ENCODE measurements at places on chromosomes 7 and 10.

GRCh38 chr7:129924602-129925001, 28.2 kb downstream of the UBE2H start:
- no peak for DNase-seq

DNA sequence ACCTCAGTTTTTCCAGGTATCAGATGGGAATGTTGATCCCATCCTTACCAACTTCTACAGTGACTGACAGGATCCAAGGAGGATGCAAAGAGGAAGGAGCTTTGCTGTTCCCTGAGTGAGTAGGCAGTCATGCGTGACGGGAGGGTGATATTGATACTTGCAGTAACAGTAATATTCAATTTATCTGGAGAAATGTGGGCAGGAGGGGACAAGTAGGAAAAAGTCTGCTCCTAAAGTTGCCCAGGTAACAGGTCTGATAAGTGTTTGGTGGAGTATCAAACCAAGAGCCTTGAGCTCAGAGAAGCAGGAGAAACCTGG, 3.3 kb upstream of the ZCCHC24 start:
- no peak for DNase-seq

GRCh38 chr7:14590206-14590605, 312.3 kb downstream of the DGKB start:
- DNase-seq, result no peak

GRCh38 chr10:49760789-49761188, 1.3 kb downstream of the OGDHL start:
- DNase-seq, result no peak

DNA sequence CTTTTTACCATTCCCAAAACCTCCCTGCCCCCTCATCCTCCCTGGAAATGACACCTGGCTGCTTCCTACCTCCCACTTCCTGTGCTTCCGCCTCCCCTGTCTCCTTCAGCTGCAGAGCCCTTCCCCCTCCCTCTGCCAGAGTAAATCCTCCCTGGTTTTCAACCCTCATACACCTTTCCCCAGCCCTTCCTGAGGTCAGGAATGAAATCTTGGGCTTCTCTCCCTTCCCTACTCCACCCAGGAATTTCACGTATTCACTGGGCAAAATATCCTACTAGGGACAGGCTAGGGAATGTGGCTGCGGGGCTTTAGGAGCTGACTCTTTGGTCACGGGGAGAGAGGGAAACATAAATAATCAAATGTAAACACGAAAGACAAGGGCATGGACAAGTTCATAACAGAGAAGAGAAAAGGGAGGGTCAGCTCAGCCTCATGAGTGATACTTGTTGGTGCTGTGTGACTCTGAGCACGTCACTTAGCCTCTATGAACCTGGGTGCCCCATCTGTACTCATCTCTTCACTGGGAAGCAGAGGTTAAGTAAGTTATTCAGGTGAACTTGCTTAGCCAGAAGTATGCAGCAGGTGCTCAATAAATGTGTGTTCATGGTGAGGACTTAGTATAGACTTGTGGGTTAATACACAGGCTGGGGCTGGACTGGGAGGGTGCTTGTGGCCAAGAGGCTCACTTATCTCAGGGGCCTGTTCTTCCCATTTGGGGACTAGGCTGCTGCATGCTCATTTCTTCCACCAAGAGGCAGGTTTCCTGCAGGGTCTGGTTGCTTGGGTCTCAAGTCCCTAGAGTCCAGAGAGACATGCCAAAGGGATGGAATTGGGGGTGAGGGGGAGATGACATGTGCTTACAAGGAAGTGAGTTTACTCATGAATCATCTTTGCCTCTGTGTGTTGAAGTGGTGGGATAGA, 10.0 kb upstream of the DUSP5 start:
- DNase-seq, result no peak

- no peak for DNase-seq
Observed at GRCh38 chr10:68330852-68331454, 911 bp upstream of the HNRNPH3 start.

DNA sequence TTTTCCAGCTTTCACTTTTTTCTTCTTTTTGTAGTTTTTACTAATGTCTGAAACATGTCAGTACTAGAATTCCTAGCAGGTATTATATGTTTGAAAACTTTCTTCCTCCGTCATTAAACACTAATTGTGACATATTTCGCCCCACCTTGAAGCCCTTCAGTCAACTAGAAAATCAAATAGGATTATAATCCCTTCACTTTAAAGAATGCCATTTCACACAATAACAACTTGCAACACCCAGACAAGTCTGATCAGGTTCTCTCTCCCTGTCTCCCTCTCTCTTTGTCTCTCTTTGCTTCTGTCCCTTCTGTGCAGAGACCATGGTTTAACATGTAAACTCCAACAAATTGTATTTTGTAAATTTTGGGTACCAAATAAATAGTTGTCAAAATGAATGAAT, 373.5 kb downstream of the SEMA3D start:
- DNase-seq, result no peak

GRCh38 chr10:21637795-21638194, 103.8 kb downstream of the MLLT10 start:
- no peak for DNase-seq

DNA sequence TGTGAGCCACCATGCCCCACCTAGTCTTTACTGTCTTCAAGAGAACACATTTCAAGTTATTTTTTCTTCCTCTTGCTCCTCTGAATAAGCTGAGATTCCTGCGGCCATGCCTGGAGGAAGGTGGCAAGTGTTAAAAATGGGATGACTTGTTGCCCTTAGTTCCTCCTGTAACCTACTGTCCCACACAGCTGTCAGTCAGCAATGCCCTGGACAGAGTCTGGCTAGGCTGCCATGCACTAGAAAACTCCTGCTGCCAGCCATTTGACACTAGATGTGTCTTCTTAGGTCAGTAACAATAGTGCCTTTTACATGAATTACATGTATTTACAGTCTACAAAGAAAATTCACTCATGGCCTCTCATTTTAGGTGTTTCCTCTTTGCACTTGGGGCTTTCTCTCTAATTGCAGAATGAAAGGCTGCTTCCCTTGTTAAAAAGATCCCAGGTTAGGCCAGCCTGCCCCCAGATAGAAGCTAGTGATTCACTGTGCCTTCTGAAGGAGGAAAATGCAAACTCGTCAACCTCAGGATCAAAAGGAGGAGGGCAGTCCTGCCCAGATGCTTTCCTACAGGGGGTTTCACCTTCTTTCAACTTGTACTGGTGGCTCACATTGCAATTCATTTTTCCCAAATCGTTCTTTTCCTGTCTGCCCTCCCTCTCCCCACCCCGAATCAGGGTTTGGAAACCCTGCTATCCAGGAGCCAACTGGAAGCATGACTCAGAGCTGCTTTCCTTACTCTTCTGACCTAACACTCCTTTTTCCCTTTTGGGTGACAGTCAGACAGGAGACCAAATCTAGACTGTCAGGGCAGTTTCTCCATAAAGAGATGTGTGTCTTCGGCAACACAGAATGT, 136.6 kb downstream of the SPAG6 start:
- DNase-seq, result no peak

GRCh38 chr7:155355176-155355575, 57.5 kb downstream of the INSIG1 start:
- no peak for DNase-seq

GRCh38 chr7:75537731-75538130, 45.6 kb downstream of the SPDYE5 start:
- no peak for DNase-seq

DNA sequence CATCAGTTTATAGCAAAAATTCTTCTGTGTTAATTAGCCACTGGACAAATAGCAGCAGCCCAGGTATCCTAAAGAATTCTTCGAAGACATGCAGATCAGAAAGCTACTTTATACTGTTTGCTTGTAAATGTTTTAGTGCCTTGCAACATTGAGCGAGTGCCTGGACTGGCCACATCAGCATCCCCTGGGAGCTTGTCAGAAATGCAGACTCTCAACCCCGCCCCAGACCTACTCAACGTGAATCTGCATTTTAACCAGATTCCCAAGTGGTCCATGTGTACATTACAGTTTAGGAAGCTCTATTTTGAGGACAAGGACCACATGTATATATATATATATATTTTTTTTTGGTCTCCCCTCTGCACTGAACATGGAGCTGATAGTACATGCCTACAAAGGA, 18.5 kb upstream of the PLEKHS1 start:
- no peak for DNase-seq

- DNase-seq, result no peak
Observed at GRCh38 chr7:143256932-143257331, 6.3 kb upstream of the GSTK1 start.

- DNase-seq, result no peak
Observed at GRCh38 chr10:79372871-79373270, 25.6 kb downstream of the PPIF start.

DNA sequence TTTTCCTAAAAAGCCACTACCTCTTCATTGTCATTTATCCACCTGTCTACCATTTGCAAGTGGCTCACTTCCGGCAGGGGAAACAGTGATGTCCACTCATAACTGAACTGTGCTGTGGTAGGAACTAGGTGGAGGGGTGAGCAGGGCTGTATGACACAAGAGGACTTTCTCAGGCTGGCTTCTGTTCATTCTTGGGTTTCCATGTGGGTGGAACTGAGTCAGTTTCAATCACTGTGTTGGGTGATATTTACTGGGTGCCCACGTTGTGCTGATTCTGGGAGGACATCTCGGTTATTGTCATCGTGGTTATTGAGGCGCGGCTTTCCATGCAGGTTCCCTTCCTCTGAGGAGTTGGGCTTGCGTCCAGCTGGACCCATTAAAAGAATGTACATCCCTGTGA, 38.8 kb downstream of the RAMP3 start:
- no peak for DNase-seq

- DNase-seq, result no peak
Observed at GRCh38 chr10:93876381-93876780, 17.4 kb upstream of the SLC35G1 start.

- no peak for DNase-seq
Observed at GRCh38 chr10:75508814-75509306, 77.4 kb downstream of the LRMDA start.

DNA sequence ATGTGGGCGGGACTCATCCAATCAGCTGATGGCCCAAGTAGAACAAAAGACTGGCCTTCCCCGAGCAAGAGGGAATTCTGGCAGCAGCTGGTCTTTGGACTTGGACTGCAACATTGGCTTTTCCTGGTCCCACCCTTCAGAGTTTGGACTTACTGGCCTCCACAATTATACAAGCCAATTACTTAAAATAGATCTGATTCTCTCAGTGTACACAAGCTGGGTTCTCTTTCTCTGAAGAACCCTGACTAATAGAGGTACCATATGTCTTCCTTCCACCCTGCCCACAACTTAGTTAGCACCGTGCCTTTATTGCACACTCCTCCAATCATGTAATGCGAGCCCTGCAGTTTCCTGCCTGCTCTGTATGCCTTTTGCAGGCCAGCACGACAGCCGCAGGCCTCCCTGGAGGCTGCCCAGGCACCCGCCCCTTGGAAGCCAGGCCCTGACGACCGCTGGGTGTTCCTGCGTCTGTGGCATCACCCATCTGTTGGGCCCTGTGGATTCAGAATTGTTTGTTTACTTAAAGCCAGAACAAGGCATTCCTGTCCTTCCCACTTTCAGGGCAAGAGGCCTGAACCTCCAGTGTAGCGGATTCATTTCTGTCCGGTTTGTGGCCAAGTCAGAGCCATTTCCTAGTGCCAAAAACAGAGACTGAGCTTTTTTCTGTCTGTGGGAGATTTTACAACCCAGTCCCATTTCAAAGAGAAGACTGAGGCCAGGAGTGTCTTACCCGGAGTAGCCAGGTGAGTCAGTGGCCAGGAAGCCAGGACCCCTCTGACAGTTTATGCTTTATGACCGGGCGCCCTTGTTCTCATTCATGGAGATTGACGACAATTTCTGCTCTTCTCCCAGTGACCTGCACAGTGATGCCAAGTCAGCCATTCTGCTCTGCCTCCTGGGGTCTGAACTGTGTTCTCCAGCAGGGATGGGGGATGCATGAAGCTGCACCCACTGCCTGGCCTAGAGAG, 968 bp upstream of the INMT start:
- no peak for DNase-seq

DNA sequence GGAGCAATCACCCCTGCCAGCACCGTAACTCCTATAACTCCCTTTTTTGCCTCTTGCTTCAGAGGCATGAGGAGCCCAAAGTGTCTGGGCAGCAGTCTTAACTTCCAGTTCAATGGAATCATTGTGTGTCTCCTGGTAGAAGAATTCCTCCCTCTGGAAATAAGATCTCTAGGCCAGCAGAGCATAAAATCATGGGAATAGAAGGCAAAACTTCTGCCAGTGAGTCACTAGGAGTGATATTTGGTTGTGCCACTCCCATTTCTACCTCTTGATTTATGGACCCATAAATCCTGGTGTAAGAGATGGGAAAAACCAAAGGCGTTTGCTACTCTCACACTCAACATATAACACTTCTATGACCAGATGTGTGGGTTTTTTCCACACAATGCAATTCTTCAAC, 104.9 kb upstream of the FAM180A start:
- no peak for DNase-seq

DNA sequence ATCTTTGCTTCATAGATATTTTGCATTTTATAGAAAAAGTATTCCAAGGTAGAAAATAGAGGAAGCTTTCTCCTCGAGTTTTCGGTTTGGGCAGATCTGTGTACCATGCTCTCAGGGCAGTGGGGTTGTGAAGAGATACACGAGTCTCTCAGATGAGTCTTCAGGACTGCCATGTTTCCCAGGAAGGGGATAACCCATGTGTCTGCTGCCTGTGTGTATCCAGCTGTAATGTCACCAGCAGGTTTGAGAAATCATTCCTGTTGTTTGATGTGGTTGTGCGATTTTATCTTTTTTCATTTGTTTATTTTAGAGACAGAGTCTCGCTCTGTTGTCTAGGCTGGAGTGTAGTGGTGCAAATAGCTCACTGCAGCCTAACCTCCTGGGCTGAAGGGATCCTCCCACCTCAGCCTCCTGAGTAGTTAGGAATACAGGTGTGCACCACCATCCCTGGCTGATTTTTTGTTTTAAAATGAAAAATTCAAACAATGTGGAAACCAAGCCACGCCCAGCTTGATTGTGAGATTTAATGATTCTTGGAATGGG, 48.9 kb downstream of the SNX10 start:
- DNase-seq, result no peak

DNA sequence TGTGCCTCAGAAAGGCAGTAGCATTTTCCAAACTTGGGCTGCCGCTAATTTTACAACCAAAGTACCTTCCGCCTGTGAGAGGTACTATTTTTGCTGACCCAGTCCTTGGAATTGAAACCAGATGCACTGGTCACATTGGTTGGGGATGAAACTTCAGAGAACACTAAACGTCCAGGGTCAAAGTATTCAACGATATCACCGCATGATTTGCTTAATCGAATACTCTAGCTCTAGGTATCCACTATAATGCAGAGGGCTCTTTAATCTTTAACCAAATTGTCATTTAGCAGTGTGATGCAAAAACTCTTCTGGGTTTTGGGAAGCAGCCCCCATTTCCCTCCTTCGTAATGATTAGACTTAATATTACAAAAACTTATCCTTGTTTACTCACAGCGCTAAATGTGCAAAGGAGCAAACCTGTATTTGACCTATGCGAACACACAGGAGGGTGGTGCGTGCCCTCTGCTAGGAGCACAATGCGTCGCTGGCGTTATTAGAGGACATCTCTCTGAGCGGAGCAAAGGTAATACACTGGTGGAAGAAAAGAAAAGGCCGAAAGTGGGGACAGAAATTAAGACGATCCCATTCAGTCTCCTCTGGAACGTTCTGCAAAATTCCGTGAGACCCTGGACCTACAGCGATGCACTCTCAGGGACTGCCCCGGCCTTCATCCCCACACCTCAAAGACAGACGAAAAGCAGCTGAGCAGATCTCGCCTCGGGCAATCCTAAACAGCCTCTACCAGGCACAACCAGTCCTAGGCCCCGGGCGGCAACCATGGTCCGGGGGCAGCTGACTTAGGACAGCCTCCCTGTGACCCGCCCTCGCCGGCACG, 916 bp upstream of the EEPD1 start:
- no peak for DNase-seq
